NCI-H2029 treated with DMSO at 0.1 percent for 48 hours (cell line): ENCODE measurements at places on chromosomes 2 and 18.
A peak's percentile ranks its signal among the peaks of the same experiment; 100 is the strongest.

GRCh38 chr2:167832868-167833287, 414.5 kb downstream of the STK39 start:
- no peak for DNase-seq

DNA sequence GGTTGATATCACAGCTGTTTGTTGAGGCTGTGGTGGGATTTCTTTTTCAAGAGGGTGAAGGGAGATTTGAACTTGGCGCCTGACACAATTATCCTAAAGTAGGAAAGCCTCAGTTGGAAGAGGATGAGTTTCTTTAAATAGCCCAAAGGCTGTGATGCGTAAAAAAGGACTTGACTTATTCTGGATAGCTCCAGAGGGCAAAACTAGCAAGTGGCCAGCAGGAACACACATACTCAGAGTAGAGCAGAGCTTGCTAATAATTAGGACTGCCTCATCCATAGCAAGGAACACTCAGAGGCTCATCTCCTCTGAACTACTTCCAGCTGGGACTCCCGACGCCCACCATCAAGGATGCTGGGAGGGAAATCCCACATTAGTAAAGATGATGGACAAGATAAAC, 74.0 kb downstream of the AFF3 start:
- no peak for DNase-seq

- DNase-seq: peak; percentile 68
Measured at GRCh38 chr2:178397002-178397605, 53.9 kb downstream of the PRKRA start.

GRCh38 chr18:1585881-1586488, 681.3 kb downstream of the ADCYAP1 start:
- peak; percentile 10 for DNase-seq

GRCh38 chr2:190378880-190379237, 29.3 kb upstream of the MFSD6 start:
- DNase-seq: no peak

DNA sequence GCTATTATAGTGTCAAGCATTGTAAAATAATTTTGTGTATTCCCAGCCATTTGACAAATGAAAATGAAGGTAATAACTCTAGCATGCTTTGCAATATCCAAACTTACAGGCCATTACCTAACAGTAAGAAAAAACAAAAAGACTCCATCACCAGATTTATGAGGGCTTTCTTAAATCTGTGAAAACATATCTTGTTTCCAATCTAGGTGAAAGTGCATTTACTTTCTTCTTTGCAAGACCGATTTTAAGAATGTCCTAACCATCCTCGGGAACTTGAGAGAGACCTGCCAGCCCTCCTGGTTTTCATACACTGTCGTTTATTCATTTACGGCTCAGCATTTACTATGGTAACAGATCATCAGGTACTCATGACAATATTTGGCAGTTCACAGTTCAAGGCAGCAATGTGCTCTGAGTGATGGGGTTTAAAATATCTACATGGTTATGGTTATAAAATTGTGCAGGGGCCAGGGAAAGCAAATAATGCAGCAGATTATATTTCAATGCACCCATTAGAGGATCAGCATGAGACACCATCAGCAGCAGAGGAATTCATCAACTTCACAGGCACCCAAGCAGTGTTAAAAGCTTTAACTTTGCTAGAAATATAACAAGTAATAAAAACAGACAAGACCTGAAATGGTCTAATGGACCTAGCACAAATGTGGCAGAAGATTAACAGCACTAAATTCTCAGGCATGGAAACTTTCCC, 34.4 kb upstream of the PARD3B start:
- no peak for DNase-seq

- no peak for DNase-seq
Measured at GRCh38 chr2:141021611-141022010, 1109.2 kb downstream of the LRP1B start.

DNA sequence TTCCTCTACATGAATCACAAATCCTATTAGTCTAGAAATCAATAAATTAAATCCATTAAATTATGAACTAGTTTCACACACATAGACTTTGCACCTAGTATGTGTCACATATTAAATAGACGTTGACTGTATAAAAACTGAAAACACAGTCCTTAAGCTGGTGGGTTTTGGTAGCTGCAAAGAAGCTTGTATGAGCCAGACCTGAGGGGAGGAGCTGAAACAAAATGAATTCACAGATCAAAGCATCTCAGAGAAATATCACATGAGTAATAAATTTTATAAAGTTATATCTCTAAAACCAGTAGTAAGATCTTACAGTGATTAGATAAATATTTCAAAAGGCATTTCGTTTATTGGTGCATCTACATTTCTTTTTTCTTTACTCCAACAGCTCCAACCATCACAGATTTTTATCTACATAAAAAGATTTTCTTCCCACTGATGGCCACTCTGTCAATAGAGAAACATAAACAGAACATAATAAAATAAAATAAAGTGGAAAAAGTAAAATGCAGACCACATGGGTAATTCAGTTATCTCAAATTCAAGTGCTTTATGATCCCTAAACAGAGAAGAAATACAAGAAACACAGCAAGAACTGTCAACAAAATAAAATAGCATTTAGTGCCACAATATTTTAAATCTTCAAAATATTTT, 420.0 kb upstream of the CYRIA start:
- no peak for DNase-seq

DNA sequence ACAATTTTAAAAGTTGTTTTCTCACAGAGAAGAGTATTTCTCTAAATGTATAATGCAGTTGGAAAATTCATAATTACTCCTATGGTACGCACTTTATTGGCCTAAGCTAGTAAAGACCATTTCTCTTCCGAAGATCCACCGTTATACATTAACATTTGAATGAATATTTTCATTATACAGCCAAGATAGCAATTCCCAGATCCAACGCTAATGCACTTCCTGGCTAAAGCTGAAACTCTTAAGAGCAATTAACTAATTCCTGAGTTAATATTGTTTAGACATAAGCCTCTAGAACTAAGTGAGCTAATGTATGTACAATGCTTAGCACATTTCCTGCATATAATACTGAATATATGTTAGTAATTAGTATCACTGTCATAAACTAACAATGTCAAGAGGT, 56.2 kb downstream of the PDK1 start:
- DNase-seq: no peak

DNA sequence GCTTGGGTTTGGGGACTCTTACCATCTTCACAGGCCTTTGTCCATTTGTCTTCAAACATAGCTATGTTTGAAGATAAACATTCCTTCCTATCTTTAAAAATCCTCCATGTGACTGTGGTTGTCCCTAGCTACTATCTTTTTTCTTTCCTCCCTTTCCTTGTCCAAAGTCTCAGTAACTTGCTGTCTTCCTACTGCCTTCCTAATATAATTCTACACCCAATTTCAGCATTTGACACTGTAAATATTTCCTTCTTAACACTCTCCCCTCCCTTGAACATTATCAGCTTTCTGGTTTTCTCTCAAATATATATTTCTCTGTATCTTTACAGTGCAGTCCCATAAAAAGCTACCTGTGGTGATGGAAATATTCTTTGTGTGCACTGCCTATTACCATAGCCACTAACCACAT, 5.3 kb upstream of the SP3 start:
- no peak for DNase-seq

- no peak for DNase-seq
Measured at GRCh38 chr18:22200611-22201225, 31.3 kb downstream of the GATA6 start.

GRCh38 chr2:235168174-235168979, 216.6 kb downstream of the SH3BP4 start:
- DNase-seq: no peak

DNA sequence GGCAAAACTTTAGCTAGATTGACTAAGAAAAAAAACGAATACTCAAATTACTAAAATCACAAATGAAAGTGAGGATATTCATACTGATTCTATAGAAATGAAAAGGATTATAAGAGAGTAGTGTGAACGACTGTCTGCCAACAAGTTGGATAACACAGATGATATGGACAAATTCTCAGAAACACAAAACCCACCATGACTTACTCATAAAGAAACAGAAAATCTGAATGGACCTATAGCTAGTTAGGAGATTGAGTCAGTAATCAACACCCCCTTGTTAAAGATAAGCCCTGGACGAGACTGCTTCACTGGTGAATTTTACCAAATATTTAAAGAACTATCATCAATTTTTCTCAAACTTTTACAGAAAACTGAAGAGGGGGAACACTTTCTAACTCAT, 108.8 kb upstream of the TMEM200C start:
- DNase-seq: no peak

GRCh38 chr2:96495982-96496629, 9.1 kb downstream of the NEURL3 start:
- DNase-seq: no peak

GRCh38 chr2:166112193-166112605, 15.6 kb downstream of the SCN1A start:
- no peak for DNase-seq

GRCh38 chr18:57982372-57983021, 61.5 kb upstream of the NEDD4L start:
- no peak for DNase-seq

GRCh38 chr18:37305066-37305465, 260.5 kb downstream of the CELF4 start:
- no peak for DNase-seq

GRCh38 chr2:179619947-179620467, 241.4 kb downstream of the ZNF385B start:
- DNase-seq: no peak

GRCh38 chr2:63192889-63193774, 142.5 kb downstream of the OTX1 start:
- DNase-seq: no peak

- DNase-seq: no peak
Measured at GRCh38 chr2:43021791-43022509, 204.5 kb downstream of the ZFP36L2 start.

DNA sequence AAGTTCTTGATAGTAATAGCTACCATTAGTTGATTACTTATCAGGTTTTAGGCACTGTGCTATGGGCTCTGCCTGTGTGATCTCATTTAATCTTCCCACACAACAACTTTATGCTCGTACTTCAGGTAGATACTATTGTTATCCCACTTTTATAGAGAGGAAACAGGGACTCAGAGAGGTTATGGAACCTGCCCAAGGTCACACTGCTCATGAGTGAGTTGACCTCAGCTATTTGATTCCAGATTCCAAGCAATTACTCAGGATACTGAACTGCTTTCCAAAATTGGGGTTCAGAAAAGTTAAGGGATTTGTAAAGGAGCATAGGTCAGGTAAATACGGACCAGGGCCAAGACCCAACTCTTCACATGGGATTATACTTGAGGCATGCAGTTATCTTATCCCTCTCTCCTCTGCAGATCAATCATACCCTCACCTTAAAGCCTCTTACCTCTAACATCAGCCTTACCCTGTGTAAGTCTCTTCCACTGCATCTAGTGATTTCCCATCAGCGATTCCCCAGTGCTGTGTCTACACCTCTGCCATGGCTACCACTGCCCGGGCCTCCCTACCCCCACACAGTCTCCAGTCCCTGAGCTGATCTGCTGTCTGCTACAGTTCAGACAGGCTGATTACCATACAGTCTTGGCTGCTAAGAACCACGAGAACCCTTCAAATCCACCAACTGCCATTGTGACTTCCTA, 74.4 kb downstream of the ANTXR1 start:
- no peak for DNase-seq

DNA sequence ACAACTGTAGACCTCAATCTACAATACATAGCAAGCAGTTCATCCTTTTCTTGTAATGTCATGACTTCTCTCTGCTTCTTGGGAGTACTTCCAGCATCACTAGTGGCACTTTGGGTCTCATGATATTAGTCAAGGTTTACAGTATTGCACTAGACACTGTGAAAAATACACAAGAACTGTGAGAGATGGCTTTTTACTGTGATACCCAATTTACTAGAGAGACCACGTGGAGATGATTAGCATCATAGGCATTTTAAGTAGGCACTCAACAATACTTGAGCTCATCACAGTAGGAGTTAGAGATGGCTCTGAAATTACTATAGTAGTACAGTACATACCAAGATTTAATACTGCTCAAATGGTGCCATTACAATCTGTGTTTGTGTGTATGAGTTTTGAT, 112.8 kb upstream of the EML6 start:
- DNase-seq: no peak

DNA sequence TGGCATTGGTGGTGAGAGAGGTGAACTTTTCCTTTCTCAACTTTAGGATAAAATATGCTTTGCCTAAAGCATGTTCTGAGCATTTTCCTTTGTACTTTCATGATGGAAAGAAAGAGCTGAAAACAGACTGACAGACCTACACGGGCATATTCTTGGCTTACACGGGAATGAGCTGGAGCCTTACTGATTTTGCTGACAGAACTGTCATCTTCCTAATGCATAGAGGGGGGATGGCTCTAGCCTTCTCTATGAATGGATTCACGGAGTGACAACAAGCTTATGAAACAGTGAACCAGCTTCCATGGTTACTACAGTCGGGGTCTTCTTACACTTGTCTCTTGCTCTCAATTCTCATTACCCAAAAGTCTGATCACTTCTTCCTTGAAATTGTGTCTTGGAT, 32.2 kb downstream of the FSHR start:
- DNase-seq: no peak

GRCh38 chr2:196149948-196150347, 21.4 kb downstream of the STK17B start:
- no peak for DNase-seq

- no peak for DNase-seq
Measured at GRCh38 chr2:112784199-112785189, at the start of gene IL1A. TSS of gene IL1A (minus strand) at chr2:112784493. CDS start at chr2:112783770, 723 bp downstream.

DNA sequence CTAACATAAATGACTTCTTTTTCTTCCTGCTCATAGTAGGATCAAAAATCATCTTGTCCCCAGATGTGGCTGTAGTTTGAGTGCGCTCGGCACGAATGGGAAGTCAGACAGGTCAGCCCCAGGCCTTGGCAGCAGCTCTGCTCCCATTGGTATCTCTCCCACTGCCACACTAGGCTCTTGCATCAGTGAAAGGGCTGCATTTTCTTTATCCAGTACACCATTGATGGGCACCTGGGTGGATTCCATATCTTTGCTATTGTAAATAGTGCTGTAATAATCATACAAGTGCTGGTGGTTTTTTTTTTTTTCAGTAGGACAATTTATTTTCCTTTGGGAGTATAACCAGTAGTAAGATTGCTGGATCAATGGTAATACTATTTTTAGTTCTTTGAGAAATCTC, 865.5 kb downstream of the CCDC85A start:
- no peak for DNase-seq

- DNase-seq: no peak
Measured at GRCh38 chr2:168884975-168885374, 5.3 kb downstream of the SPC25 start.

GRCh38 chr2:174878537-174879147, 114.4 kb upstream of the CHRNA1 start:
- DNase-seq: peak; percentile 62

DNA sequence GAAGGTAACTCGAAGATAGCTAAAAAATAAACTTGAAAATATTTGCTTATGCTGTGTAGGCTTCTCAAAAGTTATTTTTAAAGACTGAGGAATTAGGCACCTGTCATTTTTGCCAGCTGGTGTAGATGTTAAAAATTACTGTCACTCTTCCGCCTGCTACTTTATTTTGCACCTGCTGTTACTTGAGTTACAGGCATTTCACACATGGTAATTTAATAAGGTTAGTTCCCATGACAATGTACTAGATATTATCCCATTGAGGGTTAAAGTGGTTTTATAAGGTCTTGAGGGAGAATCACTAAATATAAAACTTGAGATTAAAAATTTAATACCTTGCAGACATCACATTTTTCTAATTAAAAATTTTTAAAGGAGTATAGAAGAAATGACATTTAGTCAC, 26.6 kb downstream of the MYL1 start:
- no peak for DNase-seq
